ENCODE measurements at places on chromosomes 3 and 15.

GRCh38 chr3:22887664-22888291, 315.3 kb upstream of the UBE2E2 start:
- H3K27ac ChIP-seq = no peak overlapping the region
- no peak for DNase-seq
- no peaks in the 10 kb centered on the region for H3K27me3 ChIP-seq

- H3K27ac ChIP-seq = no peak overlapping the region
- no peaks in the 10 kb centered on the region for H3K4me1 ChIP-seq
- no peak overlapping the region for H3K4me3 ChIP-seq
- no peaks in the 10 kb centered on the region for H3K27me3 ChIP-seq
- no peak for DNase-seq
- H3K36me3 ChIP-seq = no peaks in the 10 kb centered on the region
Observed at GRCh38 chr15:25465835-25466234, 27.0 kb upstream of the UBE3A start.

GRCh38 chr3:143970773-143971358, 757 bp upstream of the DIPK2A start:
- peak overlapping the region; percentile 85 for H3K4me3 ChIP-seq
- H3K27me3 ChIP-seq = no peaks in the 10 kb centered on the region
- no peaks in the 10 kb centered on the region for H3K4me1 ChIP-seq
- H3K36me3 ChIP-seq = no peaks in the 10 kb centered on the region

DNA sequence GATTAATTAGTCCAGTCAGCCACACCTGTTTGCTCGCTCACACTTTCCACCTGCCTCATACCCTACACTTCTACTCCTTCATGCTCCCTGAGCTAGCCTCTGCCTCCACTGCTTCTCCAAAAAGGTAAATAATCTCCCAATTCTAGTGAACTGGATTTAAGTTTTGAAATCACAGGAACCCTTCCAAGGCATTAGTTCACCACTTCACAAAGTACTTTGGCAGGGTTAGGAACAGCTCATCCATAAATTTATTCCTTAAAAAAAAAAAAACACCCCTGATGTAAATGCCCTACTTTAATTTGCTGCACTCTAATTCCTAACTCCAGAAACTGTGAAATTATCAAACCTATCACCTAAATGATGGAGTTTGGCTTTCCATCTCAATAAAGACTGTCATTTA, 58.3 kb downstream of the GADL1 start:
- DNase-seq = no peak
- H3K27me3 ChIP-seq = no peaks in the 10 kb centered on the region
- H3K27ac ChIP-seq = no peak overlapping the region
- H3K4me3 ChIP-seq = no peak overlapping the region

DNA sequence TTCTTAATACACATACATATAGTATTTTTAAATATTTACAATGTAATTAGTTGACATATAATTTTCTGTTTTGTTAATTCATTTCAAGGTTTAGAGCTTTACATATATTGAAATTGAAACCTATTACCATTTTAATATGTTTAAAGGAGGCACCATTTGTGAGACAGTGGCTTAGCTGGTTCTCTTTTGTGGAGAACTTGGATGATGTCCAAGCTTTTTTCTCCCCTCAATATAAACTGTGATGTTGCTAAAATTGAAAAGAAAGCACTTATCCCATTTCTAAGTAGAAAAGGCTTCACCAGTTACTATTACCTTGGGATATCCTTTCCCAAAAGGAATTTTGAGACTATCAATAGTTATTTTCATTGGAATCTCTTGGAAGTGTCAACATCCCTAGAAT, 707.2 kb downstream of the NTRK3 start:
- DNase-seq = no peak
- no peaks in the 10 kb centered on the region for H3K4me1 ChIP-seq
- no peak overlapping the region for H3K4me3 ChIP-seq
- H3K27ac ChIP-seq = no peak overlapping the region
- H3K27me3 ChIP-seq = no peaks in the 10 kb centered on the region
- no peaks in the 10 kb centered on the region for H3K36me3 ChIP-seq

Measured in aorta (tissue), 5 donors.